Activated CD4-positive, alpha-beta memory T cell treated with anti-CD3 and anti-CD28 coated beads for 36 hours (primary cell): ENCODE measurements at places on chromosomes 4 and X.
A peak's percentile ranks its signal among the peaks of the same experiment; 100 is the strongest.

DNA sequence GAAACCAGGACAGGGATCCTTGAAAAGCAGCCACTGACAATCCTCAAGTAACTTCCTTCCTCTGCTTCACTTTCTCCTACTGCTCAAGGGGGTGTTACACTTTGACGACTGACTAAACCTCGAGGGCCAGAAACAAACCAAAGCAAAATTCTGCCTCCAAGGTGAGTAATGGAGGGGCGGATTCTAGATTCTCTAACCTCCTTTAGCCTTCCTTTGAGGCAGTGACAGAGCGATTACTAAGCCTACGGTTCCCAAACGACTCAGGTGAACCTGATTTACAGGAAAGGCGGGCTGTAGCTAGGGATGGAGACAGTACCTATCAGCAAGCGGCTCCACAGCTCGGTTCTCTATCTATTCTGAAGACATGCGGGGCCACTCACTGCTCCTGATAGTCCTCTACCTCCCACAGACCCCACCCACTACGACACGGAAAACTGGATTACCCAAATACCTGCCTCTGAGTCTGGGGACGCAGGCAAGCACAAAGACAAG is 487 bp downstream of the TBCK start:
- DNase-seq: peak; percentile 68

DNA sequence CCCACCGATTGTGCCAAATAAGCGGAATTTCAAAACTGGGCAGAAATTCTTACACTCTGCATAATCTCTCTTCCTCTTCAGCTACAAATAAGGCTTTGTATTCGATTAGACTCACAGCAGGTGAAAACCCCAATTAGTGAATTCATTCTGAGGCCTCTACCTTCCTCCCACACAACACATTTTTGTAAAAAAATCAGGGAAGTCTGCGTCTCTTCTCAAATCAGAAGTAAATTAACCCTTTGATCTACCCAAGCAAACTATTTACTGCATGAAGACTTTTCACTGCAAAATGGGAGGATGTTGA is 200.6 kb upstream of the FTHL17 start:
- DNase-seq: no peak

DNA sequence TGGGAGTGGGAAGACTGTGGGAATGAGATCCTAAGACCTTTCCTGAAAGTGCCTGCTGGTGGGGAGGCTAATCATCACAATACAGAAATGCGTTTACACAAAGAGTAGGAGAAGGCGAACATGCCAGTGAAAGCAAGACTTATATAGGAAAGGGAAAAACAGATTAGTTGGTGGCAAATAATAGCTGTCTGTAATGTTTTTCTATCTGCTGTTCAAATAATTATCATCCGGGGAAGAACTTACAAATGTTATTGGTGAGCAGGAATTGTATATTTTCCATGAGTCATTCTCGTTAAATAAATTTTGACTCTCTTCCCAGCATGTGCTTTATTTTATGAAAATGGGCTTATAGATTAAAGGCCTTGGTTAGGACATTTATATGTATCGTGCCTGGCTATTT is 196.5 kb downstream of the ARHGAP10 start:
- DNase-seq: no peak

GRCh38 chr4:148420397-148420796 is 21.8 kb downstream of the NR3C2 start:
- no peak for DNase-seq

DNA sequence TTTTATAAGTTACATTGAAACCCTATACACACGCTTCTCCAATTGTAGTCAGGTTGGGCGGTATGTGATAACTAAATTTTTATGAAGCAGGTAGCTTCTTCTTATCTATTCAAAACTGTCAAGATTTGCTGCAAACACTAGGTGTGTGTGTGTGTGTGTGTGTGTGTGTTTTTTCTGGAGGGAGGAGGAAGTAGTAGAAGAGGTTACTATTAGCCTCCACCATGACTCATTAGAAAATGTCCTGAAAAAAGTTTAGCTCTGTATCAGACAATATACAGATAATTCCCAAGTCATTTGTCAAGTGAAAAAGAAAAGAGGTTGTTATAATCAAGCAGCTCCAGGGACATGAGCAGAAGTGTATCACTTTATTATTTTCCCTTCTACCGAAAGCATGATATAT is 33.9 kb downstream of the PCDH7 start:
- no peak for DNase-seq

DNA sequence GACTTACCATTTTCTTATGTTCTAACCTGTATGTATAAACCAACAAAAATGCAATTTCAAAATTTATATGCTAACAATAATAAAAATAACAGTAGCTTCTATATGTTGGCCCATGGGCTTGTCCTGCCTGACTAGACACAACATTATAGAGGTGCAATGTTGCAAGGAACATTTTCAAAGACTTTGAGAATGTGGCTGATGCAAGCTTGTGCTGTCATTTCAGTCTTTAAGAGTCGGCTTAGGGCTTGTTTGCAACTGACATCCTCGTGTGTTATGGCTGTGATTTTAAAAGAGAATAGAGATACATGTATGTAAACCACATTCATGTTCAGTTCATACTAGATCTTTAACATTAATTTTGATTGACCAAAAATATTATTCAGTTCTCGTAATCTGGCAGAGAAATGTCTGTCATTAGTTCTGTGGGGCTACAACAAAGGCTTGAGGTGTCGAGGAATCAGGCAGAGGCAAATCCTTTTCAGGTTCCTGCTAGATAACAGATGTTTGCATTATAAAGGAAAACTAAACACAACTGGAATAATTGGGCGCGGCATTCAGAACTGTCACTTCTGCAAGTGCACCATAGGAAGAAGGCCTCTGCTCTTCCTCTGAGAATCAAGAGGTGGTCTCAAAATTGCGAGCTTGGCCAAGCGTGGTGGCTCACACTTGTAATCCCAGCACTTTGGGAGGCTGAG is 13.1 kb downstream of the TMSB4X start:
- DNase-seq: no peak

DNA sequence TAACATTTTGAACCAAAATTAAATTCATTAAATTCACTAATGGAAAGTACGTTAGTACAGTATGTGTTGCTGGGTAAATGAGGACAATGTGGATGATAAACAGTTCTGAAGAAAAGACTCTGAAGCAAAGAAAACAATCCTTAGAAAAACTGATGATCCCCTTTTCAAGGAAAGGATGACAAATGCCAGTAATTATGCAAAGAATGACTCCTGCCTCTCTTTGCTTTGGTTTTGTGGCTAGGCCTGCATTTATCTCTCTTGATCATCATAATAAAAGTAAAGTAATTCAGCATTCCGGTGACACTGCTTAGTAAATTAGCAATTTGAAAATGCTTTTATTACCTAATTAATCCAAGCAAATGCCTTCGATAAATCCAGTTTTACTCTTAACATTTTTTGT is 652.2 kb upstream of the DIPK2B start:
- DNase-seq: no peak

GRCh38 chr4:27011401-27011800 is 150.8 kb downstream of the STIM2 start:
- DNase-seq: no peak

DNA sequence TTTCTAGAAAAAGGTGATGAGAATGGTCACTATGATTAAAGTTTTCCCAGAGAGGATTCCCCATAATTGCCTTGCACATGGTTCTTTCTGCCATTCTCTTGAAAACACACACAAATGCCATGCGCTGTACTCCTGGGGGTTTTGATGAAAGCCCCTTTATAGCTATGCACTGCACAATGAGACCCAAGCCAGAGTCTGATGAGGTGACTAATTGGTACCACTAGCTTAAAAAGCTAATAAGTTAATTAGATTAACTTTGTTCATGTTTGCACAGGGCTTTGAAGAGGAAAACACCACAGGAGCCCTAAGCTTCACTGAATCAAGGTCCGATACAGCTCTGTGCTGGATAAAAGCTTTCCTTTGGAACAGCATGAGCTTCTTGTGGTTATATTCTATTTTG is 132.2 kb downstream of the NKX6-1 start:
- DNase-seq: no peak

- no peak for DNase-seq
Measured at GRCh38 chr4:104032896-104033295, 313.1 kb upstream of the TACR3 start.

DNA sequence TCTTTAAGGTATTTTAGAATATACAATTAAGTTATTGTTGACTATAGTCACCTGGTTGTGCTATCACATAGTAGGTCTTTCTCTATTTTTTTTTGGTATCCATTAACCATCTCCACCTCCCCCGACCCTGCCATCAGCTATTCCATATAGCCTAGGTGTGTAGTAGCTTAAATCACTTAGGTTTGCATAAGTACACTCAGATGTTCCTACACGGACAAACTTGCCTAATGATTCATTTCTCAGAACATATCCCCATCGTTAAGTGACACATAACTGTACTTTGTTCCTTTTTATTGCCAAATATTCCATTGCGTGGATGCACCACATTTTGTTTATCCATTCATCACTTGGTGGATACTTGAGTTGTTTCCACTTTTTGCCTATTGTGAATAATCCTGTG is 67.9 kb downstream of the SLAIN2 start:
- DNase-seq: no peak

DNA sequence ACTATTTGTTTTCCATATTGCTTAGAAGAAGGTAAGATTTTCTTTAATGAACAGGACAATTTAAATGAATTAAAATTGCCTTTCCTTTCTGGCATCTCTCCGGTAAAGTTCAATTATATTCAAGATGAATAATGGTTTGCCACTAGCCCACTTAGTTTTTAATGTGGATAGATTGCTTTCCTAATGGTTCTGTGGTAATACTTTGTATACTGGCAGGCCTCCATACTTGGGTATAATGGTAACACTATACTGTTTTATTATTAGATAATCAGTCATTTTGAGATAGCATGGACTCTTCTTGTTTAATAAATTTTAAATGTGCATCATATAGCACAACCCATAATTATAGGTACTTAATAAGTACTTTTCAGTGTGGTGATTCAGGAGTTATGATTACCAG is 89.5 kb downstream of the ELOVL6 start:
- DNase-seq: no peak

GRCh38 chr4:18593297-18594002 is 571.9 kb upstream of the LCORL start:
- DNase-seq: peak; percentile 48
